HT-29 (cell line): ENCODE measurements at places on chromosomes 1 and 21. TPM values are rescaled to one million over a fixed set of nuclear protein-coding genes. Genes with fewer than 3 reads are reported as not detected.

The SLC37A1 gene
- total RNA-seq = 96.0 and 102 TPM in 2 replicates

The SUSD4 gene
- total RNA-seq = 0.20 and 0.21 TPM in 2 replicates

The OR2T2 gene
- not detected in 2 replicates for total RNA-seq

The SIK1 gene
- 19.4 and 29.7 TPM in 2 replicates for total RNA-seq

The HUNK gene
- not detected in 2 replicates for total RNA-seq

The PCP4 gene
- total RNA-seq = not detected in 2 replicates

The HSD3B1 gene
- total RNA-seq = 1.3 TPM in 1 of 2 replicates, not detected in the other

The TARDBP gene
- 55.7 and 59.7 TPM in 2 replicates for total RNA-seq

The CCDC181 gene
- 0.56 TPM in 1 of 2 replicates, not detected in the other for total RNA-seq

The C2CD2 gene
- total RNA-seq = 10.6 and 17.9 TPM in 2 replicates

The FCN3 gene
- total RNA-seq = not detected in 2 replicates

The RSPO1 gene
- not detected in 2 replicates for total RNA-seq

The CCDC185 gene
- total RNA-seq = not detected in 2 replicates

The CHTOP gene
- 63.7 and 69.4 TPM in 2 replicates for total RNA-seq

The RGS8 gene
- not detected in 2 replicates for total RNA-seq

The BARHL2 gene
- total RNA-seq = not detected in 2 replicates

The GPR61 gene
- 0.18 TPM in 1 of 2 replicates, not detected in the other for total RNA-seq

The SPRR3 gene
- total RNA-seq = 0.10 and 0.20 TPM in 2 replicates

The BCAR3 gene
- total RNA-seq = 48.5 and 49.4 TPM in 2 replicates

The DIO1 gene
- not detected in 2 replicates for total RNA-seq

The CCDC190 gene
- total RNA-seq = 0.29 TPM in 1 of 2 replicates, not detected in the other

The MANEAL gene
- total RNA-seq = 35.2 and 39.6 TPM in 2 replicates

The LCE3D gene
- total RNA-seq = not detected in 2 replicates

The RHCE gene
- total RNA-seq = not detected in 2 replicates
